ENCODE measurements at places on chromosomes 11 and 22. TPM values are rescaled to one million over a fixed set of nuclear protein-coding genes. Genes with fewer than 3 reads are reported as not detected.
A peak's percentile ranks its signal among the peaks of the same experiment; 100 is the strongest.

MYBPC3 gene
- not detected for total RNA-seq

GRCh38 chr11:19956228-19956627 lies 204.0 kb downstream of the DBX1 start:
- no peak for DNase-seq

- DNase-seq, result peak; percentile 87
Measured at GRCh38 chr22:20523086-20523983, 15.9 kb downstream of the MED15 start.

FAM83F gene
- not detected for total RNA-seq

GRCh38 chr11:42249401-42249800 lies 789.9 kb upstream of the LRRC4C start:
- no peak for DNase-seq

DDX6 gene
- 119 TPM for total RNA-seq

RAC2 gene
- total RNA-seq, result not detected

MISFA gene
- 1.0 TPM for total RNA-seq

DNA sequence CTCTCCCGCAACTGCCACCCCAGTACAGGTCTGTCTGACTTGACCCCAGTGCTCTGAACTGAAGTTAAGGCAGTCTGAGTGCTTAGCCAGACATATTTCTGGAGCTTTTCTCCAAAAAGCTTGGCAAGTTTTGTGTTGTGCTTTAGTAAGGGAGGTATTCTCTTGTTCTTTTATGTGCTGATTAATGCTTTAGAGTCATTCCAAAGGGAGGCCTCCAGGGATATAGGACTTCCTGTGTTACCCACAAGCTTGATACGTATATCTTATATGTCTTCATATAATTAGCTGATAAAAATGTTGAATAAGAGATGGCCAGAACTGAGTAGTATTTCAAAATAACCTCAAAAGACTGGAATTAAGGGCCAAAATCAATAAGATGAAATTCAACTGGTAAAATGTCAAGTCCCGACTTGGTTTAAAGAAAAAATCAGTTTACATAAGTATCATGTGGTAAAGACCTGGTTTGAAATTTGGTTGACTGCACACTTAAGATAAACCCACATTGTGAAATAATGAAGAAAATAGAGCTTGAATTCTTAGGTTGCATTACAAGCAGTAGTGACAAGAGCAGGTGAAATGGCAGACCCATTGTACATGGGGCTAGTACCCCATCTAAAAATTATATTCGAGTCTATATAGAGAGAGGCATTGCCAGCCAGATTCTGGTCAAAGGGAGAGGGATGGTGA lies 226.9 kb downstream of the SNX19 start:
- no peak for DNase-seq

GRM5 gene
- not detected for total RNA-seq

GRCh38 chr22:31122196-31122531 lies 602 bp upstream of the INPP5J start:
- no peak for DNase-seq

DNA sequence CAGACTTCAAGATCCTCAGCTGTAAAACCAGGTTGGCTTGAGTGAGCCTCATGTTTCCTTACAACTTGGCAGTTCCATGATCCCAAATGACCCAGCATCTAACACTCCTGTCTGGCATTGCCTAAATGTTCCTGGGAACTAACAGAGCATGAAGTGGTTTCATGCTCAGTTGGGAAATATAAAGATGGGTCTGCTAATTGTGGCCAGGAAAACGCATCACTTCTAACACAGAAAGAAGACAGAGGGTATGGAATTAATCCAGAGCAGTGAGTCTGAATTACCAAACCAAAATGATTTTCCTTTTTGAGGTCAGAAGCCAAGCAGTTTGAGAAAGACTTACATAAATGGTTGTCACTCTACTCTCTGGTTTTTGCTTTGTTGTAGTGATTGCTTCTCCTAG lies 60.5 kb upstream of the MMP13 start:
- no peak for DNase-seq

PDE2A gene
- 18.6 TPM for total RNA-seq

GRCh38 chr11:69670158-69670845 lies 4.9 kb downstream of the LTO1 start:
- peak; percentile 87 for DNase-seq

- DNase-seq, result peak; percentile 8
Measured at GRCh38 chr11:105049481-105049880, 4.3 kb upstream of the CARD16 start.

DNA sequence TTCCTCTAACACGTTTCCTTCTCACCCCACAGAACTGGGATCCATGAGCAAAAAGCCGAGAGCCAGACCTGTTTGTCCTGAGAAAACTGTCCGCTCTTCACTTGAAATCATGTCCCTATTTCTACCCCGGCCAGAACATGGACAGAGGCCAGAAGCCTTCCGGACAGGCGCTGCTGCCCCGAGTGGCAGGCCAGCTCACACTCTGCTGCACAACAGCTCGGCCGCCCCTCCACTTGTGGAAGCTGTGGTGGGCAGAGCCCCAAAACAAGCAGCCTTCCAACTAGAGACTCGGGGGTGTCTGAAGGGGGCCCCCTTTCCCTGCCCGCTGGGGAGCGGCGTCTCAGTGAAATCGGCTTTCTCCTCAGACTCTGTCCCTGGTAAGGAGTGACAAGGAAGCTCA lies 24.0 kb downstream of the CD5 start:
- DNase-seq, result no peak

GRCh38 chr22:40220316-40221054 lies 42.8 kb downstream of the TNRC6B start:
- DNase-seq, result peak; percentile 52

TBX1 gene
- total RNA-seq, result 42.6 TPM

DNA sequence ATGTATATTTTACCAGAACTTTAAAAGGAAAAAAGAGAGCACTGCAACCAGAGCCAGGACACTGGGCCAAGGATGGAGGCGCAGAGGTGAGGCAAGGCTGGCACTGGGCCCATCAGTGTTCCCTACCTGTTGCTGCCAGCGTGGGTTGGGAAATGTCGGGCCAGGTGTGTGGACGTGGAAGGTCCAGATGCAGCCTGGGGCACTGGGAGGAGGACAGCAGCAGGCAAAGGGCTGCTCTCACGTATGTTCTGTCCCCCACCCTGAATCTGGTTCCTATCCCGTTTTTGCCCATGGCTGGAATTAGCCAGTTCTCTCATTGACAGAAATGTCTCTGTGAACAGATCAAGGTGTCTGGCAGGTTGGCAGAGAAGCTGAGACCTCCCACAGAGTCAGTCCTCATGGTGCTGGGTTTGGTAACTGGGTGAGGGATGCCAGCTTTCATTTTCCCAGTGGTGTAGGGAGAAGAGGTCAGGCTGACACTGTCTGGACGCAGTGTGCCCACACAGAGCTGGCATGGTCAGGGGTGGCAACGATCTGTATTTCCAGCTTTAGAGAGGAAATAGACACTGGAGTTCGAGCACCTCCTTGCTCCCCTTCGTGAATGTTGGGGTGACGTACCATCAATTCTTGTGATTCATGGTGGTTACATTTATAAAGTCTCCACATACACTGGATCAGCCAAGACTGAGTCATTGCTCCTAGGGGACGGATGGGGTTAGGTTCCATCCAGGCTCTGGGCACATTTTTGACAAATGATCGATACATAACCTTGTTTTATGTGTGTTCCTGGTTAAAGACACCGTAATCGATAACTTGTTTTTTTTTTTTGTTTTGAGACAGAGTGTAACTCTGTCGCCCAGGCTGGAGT lies 4.3 kb upstream of the PNPLA3 start:
- DNase-seq, result peak; percentile 48

GRCh38 chr22:27574002-27574366 lies 227.6 kb downstream of the MN1 start:
- DNase-seq, result no peak

- no peak for DNase-seq
Measured at GRCh38 chr11:40838181-40838683, 621.2 kb downstream of the LRRC4C start.

- DNase-seq, result no peak
Measured at GRCh38 chr11:100675115-100675650, 11.9 kb upstream of the ARHGAP42 start.

DNA sequence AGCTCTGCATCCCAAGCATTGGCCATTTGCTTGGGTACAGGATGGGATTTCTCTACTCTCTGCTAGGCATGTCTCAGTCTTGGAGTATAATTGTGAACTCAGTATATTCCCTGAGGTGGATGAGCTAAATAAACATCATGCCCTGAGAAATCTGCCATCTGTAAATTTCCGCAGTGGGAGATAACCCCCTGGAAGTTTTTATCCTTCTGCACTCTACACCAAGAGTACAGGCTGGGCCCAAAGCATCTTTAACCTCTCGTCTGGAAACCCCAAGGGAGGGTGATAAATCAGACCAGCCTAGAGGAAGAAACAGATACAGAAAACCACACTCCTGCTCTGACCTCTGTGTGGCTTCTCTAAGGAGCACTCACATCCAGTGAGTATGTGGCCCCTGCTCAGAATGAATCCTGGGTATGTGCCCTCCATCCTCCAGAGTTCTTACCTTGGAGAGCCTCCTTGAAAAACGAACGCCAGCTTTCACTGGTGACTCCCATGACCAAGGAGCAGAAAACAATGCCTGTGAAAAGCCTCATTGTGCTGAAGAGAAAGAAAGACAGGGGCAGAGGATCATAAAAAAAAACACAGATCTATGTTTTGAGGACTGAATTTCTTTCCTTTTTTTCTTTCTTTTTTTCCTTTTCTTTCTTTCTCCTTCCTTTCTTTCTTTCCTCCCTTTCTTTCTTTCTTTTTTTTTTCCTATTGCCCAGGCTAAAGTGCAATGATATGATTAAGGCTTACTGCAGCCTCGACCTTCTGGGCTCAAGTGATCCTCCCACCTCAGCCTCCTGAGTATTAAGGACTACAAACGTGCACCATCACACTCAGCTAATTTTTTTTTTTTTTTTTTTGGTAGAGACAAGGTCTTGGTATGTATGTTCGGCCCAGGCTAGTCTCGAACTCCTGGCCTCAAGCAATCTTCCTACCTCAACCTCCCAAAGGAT lies 938 bp downstream of the SAA4 start:
- DNase-seq, result no peak

DNA sequence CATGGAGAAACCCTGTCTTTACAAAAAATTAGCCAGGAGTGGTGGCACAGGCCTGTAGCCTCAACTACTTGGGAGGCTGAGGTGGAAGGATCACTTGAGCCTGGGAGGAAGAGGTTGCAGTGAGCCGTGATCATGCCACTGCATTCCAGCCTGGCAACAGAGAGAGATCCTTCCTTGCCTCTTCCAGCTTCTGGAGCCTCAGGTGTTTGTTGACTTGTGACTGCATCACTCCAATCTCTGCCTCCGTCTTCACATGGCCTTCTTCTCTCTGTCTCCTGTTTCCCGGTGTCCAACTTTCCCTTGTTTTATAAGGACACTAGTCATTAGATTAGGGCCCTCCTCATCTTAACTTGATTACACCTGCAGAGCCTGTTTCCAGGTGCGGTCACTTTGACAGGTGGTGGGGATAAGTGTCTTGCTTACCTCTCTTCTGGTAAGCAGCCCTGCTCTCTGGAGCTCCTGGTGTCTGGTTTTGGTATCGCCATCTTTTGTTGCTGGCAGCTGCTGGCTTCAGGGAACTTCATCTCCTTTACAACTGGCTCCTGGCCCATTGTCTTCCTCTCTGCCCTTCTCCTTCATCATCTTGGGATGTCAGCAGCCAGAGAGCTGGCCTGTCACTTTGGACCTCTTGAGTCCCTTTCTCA lies 8.2 kb upstream of the USP2 start:
- no peak for DNase-seq

DNA sequence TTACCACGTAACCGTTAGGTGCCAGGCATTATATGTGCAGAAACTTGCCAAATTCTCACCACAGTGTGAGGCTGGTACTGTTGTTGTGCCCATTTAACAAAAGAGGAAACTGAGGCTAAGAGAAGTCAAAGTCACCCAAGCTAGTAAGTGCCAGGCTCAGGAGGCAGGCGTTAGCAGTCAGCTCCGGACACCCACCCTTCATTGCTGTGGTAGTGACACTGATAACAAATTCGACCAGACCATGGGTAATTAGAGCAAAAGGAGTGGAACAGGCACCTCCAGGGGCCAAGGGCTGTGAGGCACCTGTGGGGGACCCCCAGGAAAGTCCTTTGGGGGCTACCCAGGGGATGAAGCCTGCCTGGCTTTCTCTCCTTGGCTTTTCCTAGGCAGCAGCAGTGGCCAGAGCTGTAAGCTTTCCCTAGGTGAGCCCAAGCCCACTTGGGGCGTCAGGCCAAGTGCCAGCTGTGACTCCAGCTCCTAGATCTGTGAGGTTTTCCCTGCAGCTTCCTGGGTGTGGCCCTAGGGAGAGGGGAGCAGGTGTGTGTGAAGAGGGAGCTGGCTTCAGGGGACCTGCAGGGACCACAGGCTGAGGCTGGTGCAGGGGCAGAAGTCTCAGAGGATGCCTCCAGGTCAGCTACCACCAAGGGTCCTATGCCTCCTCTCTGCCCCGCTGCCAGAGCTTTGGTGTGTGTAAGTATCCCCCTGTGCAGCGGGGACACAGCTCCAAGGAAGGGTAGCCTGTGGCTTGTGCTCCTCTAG lies 19.7 kb upstream of the ALX4 start:
- DNase-seq, result no peak

CRACR2B gene
- 26.5 TPM for total RNA-seq

- no peak for DNase-seq
Measured at GRCh38 chr11:27138716-27139115, 98.1 kb downstream of the BBOX1 start.

SCGB2A2 gene
- total RNA-seq, result not detected

SDF2L1 gene
- total RNA-seq, result 37.8 TPM

DNA sequence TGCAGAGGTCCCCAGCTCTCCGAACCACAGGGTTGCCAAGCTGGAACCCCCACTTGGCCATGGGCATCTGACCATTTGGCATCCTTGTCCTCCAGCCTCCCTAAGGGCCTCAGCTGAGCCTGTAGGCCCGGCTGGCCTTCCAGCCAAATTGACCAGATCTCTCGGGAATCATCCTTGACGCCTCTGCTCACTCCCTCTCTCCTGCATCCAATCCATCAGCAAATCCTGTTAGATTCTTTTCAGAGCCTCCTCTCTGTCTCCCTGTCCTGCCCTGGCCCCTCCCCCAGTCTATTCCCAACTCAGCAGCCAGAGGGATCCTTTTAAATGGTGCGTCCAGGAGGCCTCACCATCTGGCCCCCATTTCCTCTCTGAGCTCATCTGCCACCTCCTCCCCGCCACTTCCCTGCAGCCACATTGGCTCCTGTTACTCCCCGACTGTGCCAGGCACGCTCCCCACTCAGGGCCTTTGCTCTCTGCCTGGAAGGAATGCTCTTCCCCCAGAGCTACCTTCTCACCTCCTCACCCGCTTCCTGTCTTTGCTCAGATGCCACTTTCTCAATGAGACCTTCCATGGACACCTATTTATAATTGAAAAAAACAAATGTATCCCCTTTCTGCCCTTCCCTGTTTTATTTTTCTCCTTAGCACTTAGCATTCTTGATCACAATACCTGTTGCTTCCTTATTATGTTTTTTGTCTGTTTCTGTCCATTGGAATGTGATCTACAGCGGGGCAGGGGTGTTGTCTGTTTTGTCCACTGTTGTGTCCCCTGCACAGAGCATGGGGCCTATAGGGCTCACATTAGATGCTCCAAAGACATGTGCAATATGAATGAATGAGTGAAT lies 78.1 kb downstream of the NFAM1 start:
- no peak for DNase-seq

MRGPRE gene
- total RNA-seq, result not detected

DNA sequence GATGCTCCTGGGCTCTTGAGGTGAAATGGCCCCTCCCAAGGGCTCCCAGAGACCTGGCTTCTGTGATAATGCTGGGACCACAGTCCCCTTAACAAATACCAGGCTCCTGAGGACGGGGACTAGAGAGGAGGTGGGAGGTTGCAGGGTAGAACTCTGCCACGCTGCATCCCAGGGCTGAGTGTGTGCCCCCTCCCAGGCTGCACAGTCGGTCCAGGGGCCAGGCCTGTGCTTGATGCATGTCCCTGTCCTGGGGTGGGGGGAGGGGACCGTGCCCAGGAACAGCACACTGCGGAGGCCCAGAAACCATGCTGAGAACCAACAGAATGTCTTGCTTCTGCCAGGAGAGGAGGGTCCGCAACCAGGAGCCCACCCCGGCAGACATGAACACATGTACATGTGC lies 9.3 kb downstream of the CSF2RB start:
- no peak for DNase-seq
